Uterine smooth muscle cell (primary cell): ENCODE measurements at places on chromosomes 13 and 19. TPM values are rescaled to one million over a fixed set of nuclear protein-coding genes. Genes with fewer than 3 reads are reported as not detected.

Gene CLEC4G
- total RNA-seq, result not detected in 2 replicates

Gene POLD1
- 31.4 and 72.3 TPM in 2 replicates for total RNA-seq

Gene COL4A2
- 97.1 and 313 TPM in 2 replicates for total RNA-seq

Gene CERS1
- 0.89 and 1.1 TPM in 2 replicates for total RNA-seq

Gene ZNF234
- total RNA-seq, result 12.3 and 14.6 TPM in 2 replicates

Gene HSD17B14
- 6.0 and 16.1 TPM in 2 replicates for total RNA-seq

Gene HOMER3
- 85.0 and 94.4 TPM in 2 replicates for total RNA-seq

Gene CHAF1A
- total RNA-seq, result 10.1 and 29.7 TPM in 2 replicates

Gene FCGBP
- 0.11 and 2.1 TPM in 2 replicates for total RNA-seq

Gene AKAP8
- 13.5 and 20.3 TPM in 2 replicates for total RNA-seq

Gene ANGPTL8
- total RNA-seq, result not detected in 2 replicates

Gene HNRNPM
- 68.5 and 123 TPM in 2 replicates for total RNA-seq

Gene NLRP7
- total RNA-seq, result 0.22 TPM in 1 of 2 replicates, not detected in the other

Gene ZNF613
- 4.9 and 6.1 TPM in 2 replicates for total RNA-seq

Gene MAB21L1
- under 0.01 and 0.12 TPM in 2 replicates for total RNA-seq

Gene OLFM2
- 0.11 and 1.4 TPM in 2 replicates for total RNA-seq

Gene KLK15
- total RNA-seq, result not detected in 2 replicates
